Stimulated activated CD4-positive, alpha-beta T cell treated with anti-CD3 and anti-CD28 coated beads, Interleukin-15, amount 100 ng/mL, for 48 hours (primary cell): ENCODE measurements at places on chromosomes 13 and 19.

GRCh38 chr19:35644206-35644986 lies 2.9 kb downstream of the ETV2 start:
- peak; percentile 98 for DNase-seq

DNA sequence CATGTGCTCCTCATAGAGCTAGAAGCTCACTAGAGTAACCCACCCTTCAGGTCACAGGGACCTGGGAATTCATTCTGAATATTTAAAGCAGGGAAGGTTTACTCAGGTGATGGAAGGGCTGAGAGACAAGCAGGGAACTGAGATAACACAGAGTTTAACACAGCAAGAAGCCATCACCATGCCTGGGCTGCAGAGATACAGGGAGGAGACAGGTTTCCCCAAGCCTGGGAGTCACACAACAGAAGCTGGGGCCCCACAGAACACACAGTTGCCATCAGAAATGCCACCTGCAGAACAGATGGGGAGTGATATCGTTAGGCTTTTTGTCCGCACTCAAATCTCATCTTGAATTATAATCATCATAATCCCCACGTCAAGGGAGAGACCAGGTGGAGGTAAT lies 7.9 kb upstream of the CYSLTR2 start:
- DNase-seq = no peak

DNA sequence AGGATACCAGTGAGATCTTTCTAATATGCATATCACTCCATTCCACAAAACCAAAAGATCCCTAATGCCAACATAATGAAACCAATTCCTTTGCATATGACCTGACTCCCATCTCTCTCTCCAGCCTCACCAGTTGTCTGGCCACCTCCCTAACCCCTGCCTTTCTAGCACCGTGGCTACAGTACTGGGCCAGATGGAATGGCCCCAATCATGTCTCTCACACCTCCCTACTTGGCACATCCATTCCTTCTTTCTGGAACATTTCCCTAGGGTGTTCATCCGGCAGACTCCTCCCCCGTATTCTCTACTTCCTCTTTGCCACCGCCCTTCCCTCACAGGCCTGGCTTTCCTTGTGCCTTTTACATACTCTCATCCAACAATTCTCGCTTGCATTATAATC lies 62.0 kb downstream of the GPALPP1 start:
- DNase-seq = no peak

- DNase-seq = no peak
These were observed 11.2 kb upstream of the GNA15 start for GRCh38 chr19:3124630-3125029.

- DNase-seq = no peak
These were observed 9.5 kb downstream of the PPP5C start for GRCh38 chr19:46356149-46357055.

- DNase-seq = no peak
These were observed 229.4 kb downstream of the FGF14 start for GRCh38 chr13:102172406-102172805.

- no peak for DNase-seq
These were observed 1.1 kb upstream of the ARHGAP35 start for GRCh38 chr19:46859637-46860124.

DNA sequence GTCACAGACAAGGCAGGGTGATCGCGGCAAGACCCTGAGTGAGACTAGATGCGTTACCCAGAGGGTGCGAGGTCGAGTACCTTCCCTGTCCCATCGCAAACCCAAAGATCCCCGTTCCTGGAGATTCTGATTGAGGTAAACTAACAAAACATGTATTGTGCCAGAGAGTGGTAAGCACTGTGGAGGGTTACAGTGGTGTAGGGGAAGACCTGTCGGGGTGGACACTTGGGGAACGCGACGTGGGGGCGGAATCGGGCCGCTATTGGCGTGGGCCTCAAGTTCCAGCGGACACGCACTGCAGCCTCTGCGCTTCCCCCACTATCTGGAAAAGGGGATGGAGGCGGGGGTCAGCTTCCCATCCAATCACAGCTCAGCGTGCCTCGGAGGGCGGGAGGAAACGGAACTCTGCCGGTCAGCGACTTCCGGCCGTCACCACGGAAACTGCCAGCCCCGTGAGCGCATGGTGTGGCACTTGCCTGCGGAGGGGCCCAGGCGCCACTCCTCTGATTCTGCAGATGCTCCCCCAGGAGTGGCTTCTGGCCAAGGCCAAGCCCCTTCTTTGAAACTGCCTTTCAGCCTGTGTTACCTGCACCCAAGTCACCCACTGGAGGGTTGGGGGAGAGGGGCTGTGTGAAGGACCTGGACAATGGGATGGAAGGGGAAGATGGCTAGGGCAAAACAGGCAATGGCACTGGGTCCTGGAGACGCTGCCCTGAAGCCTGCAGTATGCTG lies 1.0 kb upstream of the UBE2M start:
- DNase-seq = peak; percentile 64

- no peak for DNase-seq
These were observed 22.3 kb upstream of the CLDN10 start for GRCh38 chr13:95530178-95530577.

GRCh38 chr19:275958-276646 lies 15.1 kb downstream of the PLPP2 start:
- DNase-seq = no peak

DNA sequence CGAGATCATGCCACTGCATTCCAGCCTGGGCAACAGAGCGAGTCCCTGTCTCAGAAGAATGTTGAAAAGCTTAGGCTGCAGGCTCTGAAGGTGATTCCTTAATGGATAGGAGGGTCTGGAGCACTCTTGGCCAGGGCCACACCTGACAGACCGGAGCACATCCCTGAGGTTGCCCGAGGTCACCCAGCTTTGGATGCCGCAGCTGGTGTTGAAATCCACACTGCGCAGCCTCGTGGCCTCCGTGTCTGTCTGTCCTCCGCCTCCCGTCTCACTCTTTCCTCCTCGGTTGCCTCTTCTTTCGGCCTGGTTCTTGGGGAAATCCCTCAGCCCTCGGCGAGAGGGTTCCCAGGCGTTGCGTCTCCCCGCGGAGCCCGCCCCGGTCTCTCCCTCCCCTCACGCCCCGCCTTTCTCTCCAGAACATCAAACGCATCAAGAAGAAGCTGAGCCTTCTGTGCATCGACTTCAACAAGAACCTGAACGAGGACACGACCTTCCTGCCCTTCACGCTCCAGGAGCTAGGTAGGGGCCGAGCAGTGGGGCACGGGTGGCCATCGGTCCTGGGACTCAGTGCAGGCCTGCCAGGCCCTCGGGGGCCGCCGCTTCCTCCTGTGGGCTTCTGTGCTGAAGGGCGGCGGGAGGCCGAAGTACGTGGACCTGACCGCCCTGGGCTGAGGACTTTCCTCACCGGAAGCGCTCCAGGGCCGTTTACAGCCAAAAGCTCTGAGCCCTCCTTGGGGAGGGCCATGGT lies 14.1 kb downstream of the THOP1 start:
- no peak for DNase-seq

GRCh38 chr13:112350300-112350699 lies 25.9 kb upstream of the SPACA7 start:
- no peak for DNase-seq

GRCh38 chr13:79589603-79590393 lies 108.8 kb downstream of the NDFIP2 start:
- DNase-seq = no peak

GRCh38 chr19:43310221-43310620 lies 40.9 kb upstream of the PSG9 start:
- no peak for DNase-seq

- DNase-seq = no peak
These were observed 182.3 kb upstream of the KLF12 start for GRCh38 chr13:74316547-74316946.

DNA sequence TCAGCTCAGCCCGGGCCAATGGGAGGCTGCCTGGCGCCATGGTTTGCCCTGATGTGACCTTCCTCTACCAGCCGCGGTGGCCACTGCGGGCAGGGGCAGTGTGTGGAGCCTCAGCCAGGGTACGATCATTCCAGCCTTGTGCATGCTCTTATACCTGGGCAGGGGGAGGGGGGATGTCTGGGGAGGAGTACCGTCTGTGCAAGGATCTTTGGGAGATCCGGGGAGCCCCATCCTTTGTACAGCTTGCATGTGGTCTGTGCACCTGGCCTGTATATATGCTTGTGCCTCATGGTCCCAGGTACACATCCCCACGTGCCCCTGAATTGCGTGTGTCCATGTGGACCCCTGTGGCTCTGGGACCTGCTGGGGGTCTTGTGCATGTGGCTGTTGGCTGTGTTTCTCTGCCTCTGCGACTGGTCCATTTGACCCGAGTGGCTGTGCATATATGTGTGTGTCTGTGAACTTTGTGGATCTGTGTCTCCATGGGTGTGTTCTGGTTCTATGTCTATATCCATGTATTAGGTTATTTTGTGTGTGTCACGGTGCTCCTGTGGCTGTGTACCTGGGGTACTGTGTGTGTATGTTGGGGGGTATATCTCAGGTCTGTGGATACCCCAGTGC lies 12.8 kb upstream of the NANOS3 start:
- DNase-seq = no peak

DNA sequence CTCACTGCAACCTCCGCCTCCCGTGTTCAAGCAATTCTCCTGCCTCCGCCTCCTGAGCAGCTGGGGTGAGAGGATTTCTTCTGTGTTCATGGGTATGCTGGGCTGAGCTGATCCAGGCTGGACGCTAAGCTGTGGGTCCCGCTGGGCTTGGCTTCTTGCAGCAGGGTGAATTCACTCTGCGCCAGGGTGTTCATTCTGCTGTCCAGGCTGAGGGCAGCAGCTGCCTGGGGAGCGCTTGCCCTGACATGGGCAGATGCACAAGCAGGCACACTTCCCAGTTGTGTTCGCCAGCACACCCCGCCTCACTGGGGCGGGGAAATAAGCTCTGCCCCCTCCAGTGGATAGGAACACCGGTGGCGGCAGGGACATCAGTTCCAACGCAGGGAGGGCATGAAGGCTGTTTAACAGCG lies 7.3 kb upstream of the INAFM1 start:
- no peak for DNase-seq

DNA sequence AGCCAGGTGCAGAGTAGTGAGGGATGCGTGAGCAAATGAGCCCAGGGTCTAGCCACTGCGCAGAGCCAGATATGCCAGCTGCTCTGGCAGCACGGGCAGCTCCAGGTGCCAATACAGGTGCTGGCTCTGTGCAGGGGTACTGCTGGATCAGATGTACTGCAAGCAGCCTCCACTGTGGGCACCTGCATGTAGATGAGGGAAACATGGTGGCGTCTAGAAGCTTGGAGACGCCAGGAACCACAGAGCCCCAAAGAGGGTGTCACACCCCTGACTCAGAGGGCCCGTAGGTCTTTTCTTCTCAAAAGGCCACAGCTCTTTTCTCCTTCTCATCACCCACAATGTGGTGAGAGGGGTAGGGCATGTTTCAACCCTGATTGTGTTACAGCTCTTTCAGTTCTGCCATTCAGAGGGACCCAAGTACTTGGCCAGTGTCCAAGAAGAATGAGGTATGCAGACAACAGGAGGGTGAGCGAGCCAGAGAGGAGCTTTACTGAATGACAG lies 244.4 kb upstream of the SLITRK1 start:
- no peak for DNase-seq

DNA sequence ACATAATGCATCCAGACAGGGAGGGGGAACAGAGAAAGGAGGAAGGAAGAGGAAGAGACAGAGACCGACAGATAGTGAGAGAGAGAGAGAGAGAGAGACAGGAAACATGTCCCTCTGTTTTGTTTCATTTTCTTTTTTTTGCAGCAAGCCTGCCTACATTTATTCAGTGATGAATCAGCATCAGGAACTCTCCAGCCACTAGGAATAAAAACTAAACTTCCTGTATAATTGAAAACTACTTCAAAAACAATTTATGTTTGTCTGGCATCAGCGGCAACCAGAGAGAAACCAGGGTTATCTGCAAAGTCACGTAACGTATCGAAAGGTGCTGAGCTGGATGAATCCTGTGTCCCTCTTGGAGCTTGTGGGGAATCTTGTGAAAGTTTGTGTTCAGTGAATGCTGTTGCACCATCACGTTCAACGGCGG lies 148.6 kb upstream of the SOX21 start:
- DNase-seq = no peak

GRCh38 chr13:55087085-55087484 lies 2053.6 kb upstream of the PRR20A start:
- DNase-seq = no peak

GRCh38 chr19:11041966-11042627 lies 47.2 kb upstream of the LDLR start:
- no peak for DNase-seq

DNA sequence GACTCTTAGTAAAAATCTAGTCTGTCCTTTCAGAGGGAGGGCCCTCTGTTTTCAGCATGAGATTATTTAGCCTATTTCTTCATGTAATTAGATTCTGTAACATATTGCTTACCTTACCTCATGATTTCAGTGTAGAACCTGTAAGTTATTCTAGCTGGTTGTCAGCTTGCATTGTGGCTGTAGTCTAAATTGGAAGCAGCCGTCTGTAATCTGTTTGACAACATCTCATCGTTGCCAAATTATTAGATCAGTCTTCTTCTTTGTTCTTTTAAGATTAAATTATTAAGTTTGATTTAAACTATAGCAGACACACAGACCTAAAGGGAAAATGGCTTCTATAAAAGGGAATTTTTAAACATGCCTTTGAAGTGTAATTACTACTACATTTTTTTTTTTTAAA lies 34.8 kb downstream of the SLAIN1 start:
- DNase-seq = no peak

DNA sequence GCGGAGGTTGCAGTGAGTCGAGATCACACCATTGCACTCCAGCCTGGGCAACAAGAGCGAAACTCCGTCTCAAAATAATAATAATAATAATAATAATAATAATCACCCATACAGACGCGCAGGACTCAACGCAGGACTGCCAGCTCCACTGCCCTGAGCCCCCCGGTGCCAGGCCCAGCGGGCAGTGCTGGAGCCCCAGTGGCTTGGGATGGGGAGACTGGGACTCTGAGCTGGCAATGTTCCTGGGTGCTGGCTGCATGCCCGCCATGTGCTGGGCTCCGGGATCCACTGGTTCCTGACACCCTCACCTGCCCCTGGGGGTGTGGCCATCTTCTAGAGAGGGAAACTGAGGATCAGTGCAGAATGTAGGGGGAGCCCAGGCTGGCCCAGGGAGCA lies 325 bp upstream of the AZU1 start:
- no peak for DNase-seq

DNA sequence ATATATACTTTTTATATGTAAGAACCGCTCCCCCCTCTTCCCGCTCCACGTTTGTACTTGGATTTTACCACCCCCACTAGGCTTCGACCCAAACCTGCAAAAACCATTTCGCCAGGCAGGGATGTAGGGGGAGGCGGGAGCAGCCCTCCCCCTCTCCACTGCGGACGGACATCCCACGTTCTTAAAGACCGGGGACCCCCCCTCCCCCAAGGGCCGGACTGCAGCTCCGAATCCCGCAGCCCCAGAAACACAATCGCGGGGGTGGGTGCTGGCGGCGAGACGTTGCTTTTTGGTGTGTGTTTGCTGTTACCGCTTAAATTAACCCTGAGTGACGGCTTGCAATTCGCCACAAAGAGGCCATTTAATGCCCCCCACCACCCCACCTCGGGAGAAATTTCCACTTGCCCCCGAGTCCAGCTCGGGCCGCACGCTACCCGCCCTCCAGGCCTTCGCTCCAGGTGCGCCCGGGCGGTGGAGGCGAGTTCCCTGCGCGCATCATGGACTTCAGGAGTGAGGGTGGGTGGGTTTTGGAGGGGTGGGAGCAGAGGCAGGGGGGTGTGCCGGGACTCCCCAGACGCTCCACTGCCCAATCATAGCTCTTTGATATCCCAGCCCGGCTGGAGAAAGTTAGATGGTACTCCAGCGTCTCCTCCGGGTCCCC lies 15.8 kb downstream of the NFIX start:
- no peak for DNase-seq

- DNase-seq = no peak
These were observed 115.2 kb upstream of the SOX21 start for GRCh38 chr13:94827566-94827965.

- no peak for DNase-seq
These were observed 46.4 kb downstream of the GGACT start for GRCh38 chr13:100541897-100542825.

- DNase-seq = no peak
These were observed 790 bp downstream of the TPM4 start for GRCh38 chr19:16076958-16077611.
